ENCODE measurements at places on chromosomes 4 and X. TPM values are rescaled to one million over a fixed set of nuclear protein-coding genes. Genes with fewer than 3 reads are reported as not detected.

The MXD4 gene
- total RNA-seq, result 79.3 TPM

The SHROOM4 gene
- total RNA-seq, result 30.6 TPM

The GPR50 gene
- not detected for total RNA-seq

The SPACA5 gene
- not detected for total RNA-seq

The PUDP gene
- total RNA-seq, result 6.0 TPM

The SAGE1 gene
- not detected for total RNA-seq

The PPP4R3C gene
- not detected for total RNA-seq

The CPLX1 gene
- total RNA-seq, result 0.50 TPM

The SYTL5 gene
- not detected for total RNA-seq

The MMRN1 gene
- total RNA-seq, result 190 TPM

The SLITRK2 gene
- total RNA-seq, result not detected
